ENCODE measurements at places on chromosomes 12 and 14.

DNA sequence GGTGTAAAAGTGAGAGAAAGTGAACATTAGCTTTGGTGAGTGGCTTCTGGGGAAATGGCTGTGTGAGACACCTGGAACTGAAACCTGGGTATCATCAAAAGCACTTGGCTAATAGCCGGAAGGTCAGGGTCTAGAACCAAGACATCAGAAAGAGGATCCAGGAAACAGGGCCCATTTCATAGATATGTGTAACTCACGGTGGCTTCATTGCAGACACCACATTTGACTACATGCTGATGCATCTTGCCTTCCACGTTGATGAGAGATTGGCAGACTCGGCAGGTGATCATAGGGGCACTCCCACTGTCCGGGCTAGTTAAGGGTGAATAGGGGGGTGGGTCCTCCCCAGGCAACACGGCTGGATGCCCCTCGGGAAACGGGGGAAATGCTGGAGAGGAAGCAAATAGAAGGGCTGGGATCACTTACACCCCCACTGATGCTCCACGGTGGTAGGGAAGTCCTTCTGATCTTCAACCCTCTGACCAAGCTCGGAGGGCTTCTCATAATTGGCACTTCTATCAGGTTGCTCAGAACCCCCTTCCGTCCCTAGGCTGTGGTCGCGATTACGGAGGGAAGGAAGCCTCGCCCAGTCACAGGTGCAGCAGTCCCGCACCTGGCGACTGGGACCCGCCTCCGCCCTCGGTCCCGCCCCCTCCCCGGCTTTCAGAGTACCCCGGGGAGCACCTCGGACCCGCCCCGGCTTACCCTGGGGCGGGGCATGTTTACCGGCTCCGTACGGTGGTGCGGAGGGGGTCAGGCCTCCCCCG, 593 bp downstream of the PIP4P1 start:
- peak; percentile 27 for DNase-seq

DNA sequence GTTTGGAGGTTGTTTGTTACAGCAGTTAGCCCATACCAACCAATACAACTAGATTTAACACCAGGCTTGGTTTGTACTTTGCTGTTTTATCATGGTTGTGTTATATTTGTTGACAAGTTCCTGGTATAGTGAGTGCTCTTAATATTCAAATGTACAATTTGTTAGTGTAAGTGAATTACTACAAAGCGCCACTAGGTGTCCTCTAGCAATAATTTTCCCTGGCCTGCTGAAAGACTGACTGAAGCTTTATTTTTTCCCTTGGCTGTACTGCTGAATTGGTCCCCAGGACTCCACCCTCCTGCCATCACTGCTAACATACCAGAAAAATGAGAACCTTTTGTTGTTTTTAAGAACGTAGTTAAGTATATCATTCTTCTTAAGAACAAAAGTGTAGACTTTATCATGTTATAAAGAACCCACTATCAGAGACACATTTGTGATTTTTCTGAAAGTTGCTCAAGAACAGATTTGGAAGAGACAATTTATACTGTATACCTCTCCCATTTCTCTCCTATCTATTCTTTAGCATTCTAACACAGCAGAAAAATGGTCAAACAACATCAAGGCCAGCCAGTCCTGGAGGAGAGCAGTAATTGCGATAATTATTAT, 75.3 kb upstream of the FAR2 start:
- DNase-seq: peak; percentile 2

GRCh38 chr14:64266239-64266638, 27.9 kb downstream of the ESR2 start:
- no peak for DNase-seq

DNA sequence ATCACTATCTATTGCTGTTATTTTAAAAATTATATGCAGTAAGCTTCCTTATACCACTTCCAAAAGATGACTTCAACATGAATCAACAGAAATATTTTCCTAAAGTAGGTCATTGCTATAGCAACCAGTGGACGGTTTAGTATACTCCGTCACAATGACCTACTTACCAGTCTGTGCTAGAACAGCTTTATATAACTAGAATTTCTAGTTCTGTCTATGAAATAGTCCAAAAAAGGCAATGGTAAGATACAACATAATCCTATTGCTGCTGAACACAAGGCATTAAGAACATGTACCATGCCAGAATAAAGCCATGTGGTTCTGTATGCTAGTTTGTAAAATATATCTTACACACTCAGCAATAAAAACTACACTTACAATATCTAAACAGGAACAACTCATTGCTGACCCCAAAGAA, 40.7 kb upstream of the MTERF2 start:
- no peak for DNase-seq

DNA sequence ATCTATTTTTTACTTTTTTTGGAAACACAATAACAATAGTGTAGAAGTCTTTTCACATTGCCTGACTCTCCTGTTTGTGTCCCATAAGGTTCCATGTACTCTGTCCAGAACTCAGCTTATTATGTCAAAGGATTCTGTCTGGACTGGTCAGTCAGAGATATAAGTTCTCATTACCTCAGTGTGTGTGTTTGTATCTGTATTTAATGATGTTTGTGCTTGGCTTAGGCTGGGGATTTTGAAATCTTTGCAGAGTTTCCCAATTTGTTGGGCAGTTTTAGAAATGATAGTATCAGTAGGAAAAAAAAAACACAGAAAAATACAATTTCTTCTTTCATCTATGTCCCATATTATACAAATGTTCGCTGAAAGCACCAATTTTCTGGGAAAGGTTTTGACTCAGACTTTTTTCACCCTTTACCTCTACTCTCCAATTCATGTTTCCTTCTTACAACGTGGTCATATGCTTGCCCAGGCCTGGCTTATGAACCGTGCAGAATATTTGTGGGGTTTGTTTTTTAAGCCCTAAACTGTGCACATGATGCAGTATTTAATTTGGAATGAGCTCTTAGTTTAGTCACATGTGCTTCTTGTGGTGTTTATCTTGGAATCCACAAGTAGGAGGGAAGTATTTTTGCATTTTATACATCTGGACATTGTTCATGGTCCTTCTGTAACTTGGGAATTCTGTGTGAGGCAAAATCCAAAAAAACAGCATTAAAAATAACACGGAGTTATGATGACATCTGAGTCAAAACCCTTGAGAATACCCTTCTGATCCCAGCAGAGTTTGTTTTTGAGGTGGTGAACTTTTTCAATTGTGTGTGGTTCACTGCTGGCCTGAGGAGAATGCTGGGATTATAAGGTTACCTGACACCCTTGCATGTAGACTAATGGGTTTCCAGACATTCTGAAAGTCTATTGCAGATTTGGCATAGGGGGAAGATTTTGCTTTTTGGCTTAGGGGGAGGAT, 121.2 kb downstream of the RAD51B start:
- DNase-seq: no peak
